Stimulated activated CD4-positive, alpha-beta T cell treated with anti-CD3 and anti-CD28 coated beads, Interleukin-1b, Interleukin-23, amount 100 ng/mL, for 24 hours (primary cell): ENCODE measurements at places on chromosomes 6 and 20.

GRCh38 chr6:17355404-17355774 is 38.0 kb upstream of the CAP2 start:
- no peak for DNase-seq

DNA sequence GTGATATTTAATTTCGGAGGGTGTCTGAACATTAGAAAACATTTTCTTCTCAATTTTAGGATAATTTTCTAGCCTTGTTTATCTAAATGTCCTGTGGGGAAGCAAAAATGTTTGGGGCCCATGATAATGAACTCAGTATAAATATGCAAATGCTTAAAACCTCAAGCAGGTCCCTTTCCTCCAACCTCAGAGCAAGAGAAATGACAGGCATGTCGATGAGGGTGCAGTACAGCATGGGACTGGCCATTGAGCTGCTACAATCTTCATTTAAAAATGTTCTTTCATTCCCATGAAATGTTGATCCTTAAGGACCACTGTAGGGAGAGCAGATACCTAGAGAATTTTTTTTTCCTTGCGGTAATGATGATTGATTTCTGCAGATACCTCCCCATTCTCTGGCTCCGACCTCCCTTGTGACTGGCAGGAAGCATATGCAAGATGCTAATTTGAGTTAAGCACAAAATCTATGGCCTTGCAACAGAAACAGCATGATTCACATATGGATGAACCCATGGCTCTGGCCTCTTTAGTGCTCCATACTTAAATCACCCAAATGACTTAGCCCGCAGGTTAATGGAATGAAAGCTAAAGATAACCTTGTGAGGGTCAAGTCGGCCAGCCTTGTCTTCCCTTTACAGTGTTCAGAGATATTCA is 243.3 kb downstream of the SOX4 start:
- no peak for DNase-seq

DNA sequence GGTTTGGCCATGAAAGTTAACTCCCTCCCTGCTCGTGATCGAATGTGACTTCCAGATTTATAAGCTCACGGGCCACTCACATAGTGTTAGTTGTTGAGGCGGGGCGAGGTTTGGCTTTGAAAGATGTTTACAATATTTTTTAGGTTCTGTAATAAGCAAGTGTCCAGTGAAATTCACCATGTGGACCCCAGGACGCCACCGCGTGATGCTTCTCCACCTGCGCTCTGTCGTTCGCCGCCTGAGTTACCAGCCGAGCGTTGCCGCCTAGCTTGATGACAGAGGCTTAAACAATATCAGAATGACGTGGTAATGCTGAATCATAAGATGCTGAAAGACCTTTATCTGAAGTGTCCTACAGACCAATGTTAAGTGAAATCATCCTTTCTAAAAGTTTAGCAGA is 241.0 kb downstream of the MYLK4 start:
- DNase-seq = no peak

DNA sequence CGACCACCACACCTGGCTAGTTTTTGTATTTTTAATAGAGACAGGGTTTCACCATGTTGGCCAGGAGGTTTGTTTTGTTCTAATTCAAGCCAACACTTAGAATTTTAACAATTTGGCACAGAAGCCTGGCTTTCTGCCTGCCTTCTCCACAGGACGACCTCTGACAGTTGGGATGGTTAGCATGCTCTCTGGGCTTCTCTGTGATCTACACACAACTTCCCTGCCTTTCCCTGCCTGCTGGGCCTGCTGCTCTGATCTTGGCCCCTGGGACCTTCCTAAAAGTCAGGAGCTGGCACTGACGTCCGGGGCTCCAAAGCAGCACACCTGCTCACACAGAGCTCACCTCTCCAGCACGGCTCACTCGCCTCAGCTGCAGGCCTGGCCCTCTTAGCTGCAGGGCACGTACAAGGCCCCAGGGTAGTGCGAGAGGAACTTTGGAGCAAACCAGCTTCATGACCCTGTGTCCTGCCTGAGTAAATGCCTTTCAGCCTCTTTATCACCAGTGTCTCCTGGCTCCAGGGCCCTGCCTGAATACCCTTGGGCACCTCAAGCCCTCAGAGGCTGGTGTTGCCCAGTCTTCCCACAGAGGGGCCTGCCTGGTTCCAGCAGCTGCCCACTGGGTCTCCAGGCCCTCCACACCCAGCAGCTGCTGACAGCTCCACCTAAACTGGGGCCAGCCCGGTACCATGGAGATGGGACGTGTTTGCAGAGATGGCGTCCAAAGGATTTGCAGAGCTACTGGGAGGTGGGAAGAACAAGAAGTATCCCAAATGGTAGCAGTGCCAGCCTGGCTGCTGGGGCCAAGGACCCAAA is 96.0 kb downstream of the PSMB1 start:
- DNase-seq = no peak

DNA sequence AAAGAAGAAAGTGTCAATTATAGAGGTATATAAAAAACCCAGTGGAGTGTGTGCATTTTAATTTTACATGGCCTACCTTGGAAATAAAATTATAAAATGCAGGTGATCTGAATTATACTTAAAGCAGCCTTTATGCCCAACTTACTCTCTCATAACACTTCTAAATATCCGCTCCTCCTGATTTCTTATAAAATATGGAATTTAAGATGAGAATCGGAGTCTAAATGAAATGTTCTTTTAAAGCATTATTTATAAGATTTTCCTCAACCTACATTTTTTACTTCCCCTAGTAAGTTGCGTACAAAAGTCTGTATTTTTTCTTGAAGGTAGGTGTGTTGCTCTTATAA is 3.5 kb downstream of the CITED2 start:
- DNase-seq = no peak

DNA sequence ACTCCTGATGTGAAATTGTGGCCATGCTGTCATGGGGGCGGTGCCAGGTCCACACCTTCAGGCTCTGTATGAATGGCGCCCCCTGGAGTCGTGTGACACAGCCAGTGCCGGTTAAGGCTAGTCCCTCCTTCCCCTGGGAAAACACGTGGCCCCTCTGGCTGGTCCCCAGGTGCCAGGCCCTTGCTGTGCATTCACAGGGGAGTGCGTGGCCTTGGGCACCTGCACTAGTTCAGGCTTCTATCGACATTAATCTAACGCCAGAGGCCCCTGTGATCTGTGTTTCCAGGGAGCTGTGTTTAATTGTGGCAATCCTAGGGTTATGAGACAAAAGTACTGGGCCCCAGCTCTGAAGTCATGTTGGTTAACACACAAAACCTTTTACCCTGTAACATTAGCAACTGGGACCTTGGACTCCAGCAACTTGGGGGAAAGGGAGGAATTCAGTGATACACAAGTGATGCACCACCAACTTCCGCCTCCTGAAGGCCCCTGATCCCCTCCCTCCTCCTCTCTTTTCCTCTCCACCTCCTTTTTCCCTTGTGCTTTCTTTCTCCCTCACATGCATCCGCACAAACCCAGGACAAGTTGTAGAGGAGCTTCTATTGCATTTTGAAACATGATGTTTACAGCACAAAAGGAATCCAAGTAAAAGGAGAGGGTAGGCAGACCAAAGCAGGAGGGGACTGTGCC is 74.0 kb downstream of the SSR1 start:
- DNase-seq = peak; percentile 61

- DNase-seq = no peak
These were observed 525 bp downstream of the MACROD2 start for GRCh38 chr20:13995841-13996240.

- DNase-seq = no peak
These were observed 19.5 kb downstream of the SDCBP2 start for GRCh38 chr20:1309439-1309847.

- DNase-seq = no peak
These were observed 22.1 kb downstream of the GJA10 start for GRCh38 chr6:89916136-89916920.

- no peak for DNase-seq
These were observed 10.1 kb upstream of the TENT5A start for GRCh38 chr6:81762606-81763005.

DNA sequence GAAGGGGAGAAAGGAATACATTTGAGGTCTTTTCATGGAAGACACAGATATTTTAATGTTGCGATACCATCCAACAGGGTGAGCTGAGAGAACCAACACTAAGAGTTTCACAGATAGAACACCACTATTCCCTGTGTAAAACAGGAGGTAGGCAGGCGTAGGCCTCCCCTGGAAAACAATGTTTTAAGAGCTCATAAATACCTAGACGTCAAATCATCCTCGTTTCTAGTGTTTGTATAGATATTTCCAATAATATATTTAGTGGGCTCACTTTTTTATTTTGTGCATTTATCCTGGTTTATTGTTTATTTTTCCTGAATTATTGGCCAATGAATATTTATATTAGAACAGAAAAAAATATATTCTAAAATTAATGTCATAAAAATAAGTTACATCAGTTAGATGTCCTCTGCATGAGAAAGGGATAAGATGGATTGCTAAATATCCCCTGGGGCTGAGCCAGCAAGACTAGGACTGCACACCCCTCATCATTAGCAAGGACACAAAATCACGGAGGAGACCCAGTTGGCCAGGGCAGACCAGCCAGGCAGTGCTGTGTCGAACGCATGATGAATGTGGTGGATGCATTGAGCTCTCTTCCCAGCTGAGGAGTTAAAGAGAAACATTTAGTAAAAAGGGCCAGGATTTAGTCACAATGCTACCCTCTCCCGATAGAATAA is 380.5 kb downstream of the C6orf118 start:
- DNase-seq = no peak

DNA sequence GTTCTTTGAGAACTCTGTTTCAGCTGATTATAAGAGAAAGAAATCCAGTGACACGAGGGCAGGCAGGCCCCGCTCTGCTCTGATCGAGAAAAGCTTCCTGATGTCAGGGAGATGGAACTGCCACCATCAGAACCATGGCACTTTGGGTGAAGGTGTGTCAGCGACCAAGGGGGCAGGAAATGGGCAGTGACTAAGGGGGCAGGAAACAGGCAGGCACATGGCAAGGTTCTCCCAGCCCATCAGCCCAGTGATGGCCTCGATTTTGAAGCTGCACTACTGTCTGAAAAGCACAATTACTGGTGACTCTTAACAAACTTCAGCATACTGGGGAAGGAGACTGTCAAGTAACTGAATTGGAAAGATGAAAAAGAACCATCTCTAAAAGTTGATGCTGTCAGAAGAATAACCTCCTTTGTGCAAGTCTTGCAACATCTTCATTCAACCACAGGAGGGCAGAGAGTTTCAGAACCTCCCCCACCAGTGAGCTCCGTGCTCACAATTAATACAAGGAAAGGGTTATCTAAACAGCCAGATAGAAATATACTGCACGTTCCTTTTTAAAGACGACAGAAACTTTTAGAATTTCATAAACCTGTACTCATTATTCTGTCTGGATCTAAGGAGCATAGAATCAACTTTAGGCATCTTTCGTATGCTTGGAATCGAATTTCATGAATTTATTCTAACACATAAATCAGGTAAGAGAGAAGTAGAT is 39.1 kb downstream of the TMX4 start:
- no peak for DNase-seq

GRCh38 chr6:137977814-137978213 is 110.8 kb downstream of the TNFAIP3 start:
- DNase-seq = no peak

DNA sequence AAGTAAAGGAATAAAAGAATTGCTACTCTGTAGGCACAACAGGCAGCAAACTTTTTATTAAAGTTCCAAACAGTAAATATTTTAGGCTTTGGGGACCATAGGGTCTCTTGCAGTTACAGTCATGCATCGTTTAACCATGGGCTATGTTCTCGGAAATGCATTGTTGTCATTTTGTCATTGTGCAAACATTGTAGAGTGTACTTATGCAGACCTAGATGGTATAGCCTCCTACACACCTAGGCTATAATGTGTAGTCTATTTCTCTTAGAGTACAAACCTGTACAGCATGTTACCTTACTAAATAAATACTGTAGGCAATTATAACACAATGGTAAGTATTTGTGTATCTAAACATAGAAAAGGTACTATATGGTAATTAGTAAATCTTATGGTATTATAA is 54.7 kb downstream of the CDS2 start:
- DNase-seq = no peak

DNA sequence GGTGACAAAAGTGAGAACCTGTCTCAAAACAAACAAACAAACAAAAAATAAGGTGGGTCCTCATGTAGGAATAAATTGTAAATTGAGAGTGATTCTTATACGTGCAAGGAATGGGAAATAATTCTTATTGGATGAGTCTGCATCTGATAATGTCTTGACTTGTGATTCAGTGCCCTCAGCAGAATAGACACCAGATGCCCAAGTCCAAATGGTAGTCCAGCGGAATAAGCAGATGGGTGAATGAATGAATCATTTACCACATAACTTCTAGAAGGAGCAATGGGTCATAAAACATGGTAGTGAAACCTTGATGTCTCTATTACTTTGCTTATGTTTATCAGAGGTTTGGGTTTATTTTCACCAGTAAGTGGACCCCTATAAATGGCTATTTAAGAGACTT is 747.7 kb downstream of the PHF3 start:
- DNase-seq = no peak

DNA sequence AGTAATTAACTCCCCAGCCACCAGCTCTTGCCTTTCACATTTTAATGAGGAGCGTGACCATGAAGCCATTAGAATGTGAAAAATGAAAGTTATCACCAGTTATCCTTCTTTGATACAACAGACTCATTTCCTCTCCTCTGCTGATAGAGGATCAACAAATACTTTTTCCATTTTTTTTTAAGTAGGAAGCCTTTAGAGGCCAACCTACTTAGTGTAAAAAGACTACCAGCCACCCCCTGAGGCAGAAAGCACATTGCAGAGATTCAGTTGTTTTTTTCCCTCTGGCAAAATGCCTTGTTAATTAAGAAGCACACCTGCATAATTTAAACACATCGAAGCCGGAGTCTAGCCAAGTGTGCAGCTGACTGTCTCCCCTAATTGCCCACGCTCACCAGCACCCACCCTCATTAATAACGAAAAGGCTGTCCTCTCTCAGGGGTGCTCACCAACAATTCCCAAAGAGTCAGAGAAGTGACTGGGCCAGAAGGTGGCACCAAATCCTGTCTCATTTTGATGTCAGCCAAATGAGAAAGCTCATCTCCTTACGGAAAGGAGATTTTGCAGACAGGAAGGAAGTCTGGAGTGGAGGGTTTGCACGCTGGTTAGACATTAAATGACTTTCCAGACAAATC is 60.9 kb upstream of the MC3R start:
- no peak for DNase-seq

- no peak for DNase-seq
These were observed 290.5 kb upstream of the ZFP64 start for GRCh38 chr20:52482044-52482443.

DNA sequence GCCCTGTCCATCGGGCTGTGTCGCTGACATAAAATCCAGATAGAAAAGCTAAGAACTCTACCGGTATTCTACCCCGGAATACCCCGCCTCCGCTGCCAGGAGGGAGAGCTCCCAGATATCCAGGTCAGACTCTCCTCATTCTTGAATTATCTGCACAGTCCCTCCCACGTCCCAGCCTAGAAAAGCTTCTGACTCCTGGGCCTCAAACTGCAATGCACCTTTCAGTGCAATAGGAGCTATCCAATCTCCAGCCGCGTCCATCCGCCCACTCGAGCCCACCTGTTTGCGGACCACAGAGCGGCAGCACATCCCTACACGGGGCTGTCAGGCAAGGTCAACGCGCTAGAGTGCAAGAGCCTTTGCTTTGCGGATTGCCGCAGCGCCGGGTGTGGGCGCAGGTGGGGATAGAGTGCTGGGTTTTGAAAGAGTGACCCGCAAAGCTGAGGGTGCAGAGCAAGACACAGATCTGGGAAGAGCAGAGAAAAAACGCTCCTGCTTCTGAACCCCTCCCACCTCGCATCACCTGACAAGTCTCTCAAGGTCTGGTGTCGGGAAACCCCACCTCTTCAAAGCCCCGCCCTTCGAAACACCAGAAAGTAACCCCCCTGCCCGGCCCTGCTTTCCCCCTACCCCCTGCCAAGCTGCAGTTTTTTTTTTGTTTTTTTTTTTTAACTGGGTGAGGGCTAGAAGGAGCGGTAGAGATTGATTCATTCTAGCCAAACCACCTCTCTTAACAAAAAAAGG is 1.3 kb downstream of the TAPBP start:
- DNase-seq = no peak
